Activated T-cell treated with anti-CD3 and anti-CD28 coated beads for 48 hours (primary cell): ENCODE measurements at places on chromosomes 7 and 10.

DNA sequence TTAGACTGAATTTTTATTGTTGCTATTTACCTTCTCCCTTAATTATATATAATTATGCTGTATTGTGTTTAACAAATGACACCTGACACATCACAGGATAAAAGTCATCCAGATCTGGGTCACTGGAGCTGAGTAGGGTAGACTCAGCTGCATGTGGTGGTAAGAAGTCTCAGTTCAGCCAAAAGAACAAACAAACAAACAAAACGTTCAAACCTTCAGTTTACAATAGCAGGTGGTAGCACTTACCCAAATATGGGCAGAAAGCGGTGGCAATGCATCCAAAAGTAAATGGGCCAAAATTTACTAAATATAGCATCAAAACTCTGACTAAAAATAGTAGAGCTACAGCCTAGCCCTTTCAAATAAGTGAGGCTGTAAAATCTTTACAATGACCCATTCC is 42.2 kb downstream of the ZWINT start:
- no peak for DNase-seq

DNA sequence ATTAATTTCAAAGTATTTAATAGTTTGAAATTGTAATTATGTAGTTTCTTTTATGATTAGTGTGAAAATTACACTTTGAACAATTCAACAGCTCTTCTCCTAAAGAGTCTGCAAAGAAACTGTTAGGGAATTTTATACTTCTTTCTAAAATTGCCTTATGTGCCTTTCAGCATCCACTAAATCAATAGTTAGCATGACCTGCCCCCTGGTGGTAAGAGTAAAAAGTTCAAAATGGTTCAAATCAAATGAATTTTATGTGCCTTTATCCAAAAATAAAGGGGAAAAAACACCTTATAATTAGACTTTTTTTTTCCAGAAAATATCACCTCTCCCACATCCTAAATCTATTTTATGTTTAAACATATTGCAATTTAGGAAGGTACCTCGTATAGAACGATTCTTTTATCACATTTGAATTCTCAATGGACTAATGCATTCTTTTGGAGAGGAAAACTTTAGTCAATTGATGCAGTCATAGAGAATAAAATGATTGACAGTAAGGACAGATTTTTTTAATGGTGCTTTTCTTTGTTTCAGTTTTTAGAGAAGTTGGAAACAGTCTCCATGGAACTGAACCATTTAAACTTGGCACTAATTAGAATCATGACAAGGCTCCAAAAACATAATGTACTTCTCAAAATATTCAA is 163.7 kb downstream of the SEMA3D start:
- no peak for DNase-seq

GRCh38 chr7:45311597-45311996 is 154.0 kb downstream of the RAMP3 start:
- no peak for DNase-seq

DNA sequence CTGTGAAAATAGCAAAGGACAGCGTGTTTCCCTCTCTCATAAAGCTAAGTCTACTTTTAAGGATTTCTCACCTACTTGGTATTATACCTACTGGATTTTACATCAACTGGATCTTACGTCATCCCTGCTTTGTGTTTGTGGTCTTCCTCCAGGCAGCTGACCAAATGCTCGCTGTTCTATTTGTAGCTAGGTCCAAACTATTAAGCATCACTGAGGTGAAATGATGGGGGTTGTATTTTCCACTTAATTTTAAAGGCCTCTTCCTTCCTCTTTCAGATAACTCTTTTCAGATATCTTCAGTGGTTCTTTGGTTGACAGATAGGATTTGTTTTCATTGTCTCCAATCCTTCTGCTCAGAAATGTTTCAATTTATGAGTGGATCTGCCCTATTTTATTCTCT is 169.7 kb downstream of the RNLS start:
- DNase-seq: no peak

- no peak for DNase-seq
These were observed 11.6 kb upstream of the NKX2-3 start for GRCh38 chr10:99520847-99521764.
